ENCODE measurements at places on chromosomes 7 and 10. TPM values are rescaled to one million over a fixed set of nuclear protein-coding genes. Genes with fewer than 3 reads are reported as not detected.

- peak; percentile 80 for DNase-seq
Observed at GRCh38 chr7:158396301-158396905, 191.2 kb downstream of the PTPRN2 start.

DNA sequence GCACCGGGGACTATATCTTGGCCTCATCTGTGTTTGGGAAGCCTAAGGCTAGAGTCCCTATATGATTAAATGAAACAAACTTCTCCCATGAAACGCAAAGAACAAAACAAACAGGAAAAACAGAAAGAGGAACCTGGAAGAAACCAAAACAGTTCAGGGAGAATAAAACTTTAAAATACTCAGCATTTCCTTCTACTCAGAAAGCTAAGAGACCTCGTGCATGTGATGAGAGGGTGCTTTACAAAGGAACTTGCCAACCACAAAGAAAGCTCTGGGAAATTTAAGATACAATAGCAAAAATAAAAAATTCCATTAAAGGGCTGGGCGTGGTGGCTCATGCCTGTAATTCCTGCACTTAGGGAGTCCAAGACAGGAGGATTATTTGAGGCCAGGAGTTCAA lies 6.9 kb downstream of the PILRA start:
- DNase-seq, result no peak

DNA sequence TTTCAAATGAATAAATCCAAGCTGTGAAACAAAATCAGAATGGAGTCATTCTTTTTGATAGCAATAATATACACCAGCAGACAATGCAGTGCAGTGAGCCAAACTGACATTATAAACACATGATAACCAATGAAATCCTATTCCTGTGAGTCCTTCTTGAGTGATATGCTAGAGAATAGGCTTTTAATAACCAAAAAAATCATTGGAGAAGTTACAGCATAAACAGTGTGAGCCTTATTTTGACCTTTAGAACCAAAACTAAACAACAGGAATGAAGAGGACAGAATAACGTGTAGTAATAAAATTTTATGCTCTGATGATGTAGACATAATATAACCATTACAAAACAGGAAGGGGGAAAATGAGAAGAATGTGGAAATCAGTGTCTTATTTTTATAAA lies 8.7 kb downstream of the HUS1 start:
- DNase-seq, result no peak

- peak; percentile 65 for DNase-seq
Observed at GRCh38 chr10:122049076-122049475, 60.1 kb downstream of the TACC2 start.

DNA sequence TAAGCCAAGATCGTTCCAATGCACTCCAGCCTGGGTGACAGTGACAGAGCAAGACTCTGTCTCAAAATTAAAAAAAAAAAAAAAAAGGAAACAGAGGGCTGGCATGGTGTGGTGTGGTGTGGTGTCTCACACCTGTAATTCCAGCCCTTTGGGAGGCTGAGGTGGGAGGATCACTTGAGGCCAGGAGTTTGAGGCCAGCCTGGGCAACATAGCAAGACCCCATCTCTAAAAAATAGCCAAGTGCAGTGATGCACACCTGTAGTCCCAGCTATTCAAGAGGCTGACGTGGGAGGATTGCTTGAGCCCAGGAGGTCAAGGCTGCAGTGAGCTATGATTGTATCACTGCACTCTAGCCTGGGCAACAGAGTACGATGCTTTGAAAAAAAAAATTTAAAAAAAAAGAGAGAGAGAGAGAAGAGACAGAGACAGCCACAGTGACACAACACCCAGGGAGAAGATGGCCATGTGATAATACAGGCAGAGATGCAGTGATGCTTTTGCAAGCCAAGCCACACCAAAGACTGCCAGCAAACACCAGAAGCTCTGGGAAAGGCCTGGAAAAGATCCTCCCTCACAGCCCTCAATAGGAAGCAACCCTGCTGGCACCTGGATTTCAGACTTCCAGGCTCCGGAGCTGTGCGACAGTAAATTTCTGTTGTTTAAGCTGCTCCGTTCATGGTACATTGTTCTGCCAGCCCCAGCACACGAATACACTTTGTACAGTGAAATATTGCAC lies 19.3 kb upstream of the SRRM3 start:
- no peak for DNase-seq

DNA sequence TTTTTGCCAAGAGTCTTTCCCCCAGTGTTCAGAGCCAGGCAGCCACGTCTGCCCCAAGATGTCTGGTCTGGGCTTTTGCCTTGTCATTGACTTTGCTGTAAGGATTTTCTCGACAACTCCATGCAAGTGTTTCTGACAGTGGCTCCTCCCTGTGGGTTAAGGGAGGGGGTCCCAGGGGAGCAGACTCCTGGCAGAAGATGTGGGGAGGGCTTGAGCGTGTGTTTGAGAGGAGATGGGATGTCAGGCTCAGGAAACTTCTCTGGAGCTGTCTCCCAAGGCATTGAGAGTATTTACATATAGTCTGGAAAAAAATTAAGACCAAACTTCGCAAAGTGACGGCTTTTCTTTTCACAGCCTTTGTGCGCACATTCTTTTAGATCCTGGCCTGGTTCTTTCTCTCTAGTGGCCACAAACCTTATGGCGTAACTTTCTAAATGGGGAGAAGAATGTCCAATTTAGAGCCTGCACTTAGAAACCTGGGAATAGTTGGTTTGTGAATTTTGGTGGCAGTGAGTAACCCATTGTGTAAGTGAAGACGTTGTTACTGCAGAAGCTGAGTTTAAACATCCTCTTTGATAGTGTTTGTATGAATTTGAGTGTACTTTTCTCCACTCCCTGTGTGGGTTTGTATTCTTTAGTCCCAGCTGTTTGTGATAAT lies 201.5 kb downstream of the LRMDA start:
- no peak for DNase-seq

GRCh38 chr7:122764020-122764419 lies 61.3 kb upstream of the RNF148 start:
- DNase-seq, result no peak

DNA sequence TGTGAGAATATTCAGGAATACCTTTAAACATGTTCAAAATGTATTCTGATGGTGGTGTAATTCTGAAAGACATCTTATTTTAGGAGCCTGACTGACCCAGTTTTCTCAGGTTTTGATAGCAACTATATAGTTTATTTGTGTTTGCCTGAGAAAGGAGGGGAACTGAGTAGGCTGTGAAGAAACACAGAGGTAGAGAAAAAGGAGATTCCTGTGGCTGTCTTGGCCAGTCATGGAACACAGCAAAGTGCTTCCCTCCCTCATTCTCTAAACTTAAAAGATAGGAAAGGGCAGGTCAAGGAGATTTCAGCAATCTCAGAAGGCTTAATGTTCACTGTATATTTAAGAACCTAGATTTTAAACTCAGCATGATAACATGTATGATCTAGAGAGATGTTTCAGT lies 43.5 kb downstream of the ZMYND11 start:
- DNase-seq, result no peak

DNA sequence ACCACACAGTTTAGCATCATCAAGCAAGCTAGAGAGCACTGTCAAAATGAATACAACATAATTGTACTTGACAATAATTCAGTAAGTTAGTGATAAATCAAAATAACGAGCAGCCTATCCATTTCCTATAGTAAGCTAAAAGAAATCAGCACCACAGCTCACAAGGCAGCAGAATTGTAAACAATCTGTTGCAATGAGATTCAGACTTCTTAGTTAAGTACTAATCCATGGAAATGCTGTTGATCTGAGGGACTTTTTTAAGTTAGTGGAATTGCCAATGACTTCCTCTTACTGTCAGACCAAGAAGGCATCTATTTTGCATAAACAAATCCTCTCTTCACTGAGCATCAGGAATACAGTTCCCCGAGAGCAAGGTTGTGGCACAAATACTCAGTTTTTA lies 136.6 kb upstream of the CCDC6 start:
- DNase-seq, result no peak

DNA sequence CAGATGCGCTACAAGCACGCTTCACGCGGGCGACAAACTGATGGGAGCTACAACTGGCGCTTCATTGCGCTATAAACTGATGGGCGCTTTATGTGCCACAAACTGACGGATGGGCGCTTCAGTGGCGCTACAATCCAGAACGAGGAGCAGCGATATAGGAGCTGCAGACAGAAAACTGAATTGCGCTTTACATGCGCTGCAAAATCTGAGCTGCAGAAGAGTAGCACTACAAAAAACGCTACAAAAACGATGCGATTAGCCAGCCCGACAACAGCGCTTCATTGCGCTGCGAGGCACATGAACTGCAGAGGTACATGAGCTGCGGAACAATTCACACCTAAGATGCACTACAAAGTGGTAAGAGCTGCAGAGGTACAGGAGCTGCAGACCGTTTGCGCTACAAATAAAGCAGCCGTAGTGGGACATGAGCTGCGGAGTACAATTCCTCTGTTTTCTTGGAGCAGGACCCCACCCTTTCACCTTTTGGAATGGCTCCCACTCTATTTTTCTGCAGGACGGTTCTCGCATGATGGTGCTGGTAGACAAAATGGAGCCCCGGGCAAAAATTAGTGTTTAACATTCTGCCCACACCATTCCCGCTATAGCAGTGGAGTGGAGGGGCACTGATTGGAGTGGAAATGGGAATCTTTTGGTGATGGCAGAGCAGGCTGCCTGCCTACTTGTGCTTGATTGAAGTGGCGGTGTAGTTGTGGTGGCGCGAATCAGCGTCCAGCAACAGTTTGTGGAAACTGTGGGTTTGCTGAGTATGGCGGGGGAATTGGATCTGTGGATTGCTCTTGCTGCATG lies 1.2 kb upstream of the SGCE start:
- no peak for DNase-seq

DNA sequence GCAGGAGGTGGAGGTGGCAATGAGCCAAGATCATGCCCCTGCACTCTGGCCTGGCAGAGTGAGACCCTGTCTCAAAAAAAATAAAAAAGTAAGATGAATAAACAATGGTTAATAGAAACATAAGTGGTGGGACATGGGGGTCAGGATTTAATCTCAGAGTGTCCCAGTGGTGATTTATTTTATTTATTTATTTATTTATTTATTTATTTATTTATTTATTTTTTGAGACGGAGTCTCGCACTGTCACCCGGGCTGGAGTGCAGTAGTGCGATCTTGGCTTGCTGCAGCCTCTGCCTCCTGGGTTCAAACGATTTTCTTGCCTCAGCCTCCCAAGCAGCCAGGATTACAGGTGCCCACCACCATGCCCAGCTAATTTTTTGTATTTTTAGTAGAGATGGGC lies 482.6 kb upstream of the GALNT17 start:
- no peak for DNase-seq

GRCh38 chr10:44332465-44332864 lies 52.4 kb downstream of the CXCL12 start:
- no peak for DNase-seq

GRCh38 chr10:99673492-99673891 lies 14.2 kb downstream of the ENTPD7 start:
- DNase-seq, result no peak

- no peak for DNase-seq
Observed at GRCh38 chr10:2716596-2716995, 350.8 kb upstream of the PFKP start.

- DNase-seq, result no peak
Observed at GRCh38 chr7:77409739-77410547, 6.2 kb downstream of the GSAP start.

GRCh38 chr7:91248996-91249395 lies 15.2 kb upstream of the FZD1 start:
- DNase-seq, result no peak

DNA sequence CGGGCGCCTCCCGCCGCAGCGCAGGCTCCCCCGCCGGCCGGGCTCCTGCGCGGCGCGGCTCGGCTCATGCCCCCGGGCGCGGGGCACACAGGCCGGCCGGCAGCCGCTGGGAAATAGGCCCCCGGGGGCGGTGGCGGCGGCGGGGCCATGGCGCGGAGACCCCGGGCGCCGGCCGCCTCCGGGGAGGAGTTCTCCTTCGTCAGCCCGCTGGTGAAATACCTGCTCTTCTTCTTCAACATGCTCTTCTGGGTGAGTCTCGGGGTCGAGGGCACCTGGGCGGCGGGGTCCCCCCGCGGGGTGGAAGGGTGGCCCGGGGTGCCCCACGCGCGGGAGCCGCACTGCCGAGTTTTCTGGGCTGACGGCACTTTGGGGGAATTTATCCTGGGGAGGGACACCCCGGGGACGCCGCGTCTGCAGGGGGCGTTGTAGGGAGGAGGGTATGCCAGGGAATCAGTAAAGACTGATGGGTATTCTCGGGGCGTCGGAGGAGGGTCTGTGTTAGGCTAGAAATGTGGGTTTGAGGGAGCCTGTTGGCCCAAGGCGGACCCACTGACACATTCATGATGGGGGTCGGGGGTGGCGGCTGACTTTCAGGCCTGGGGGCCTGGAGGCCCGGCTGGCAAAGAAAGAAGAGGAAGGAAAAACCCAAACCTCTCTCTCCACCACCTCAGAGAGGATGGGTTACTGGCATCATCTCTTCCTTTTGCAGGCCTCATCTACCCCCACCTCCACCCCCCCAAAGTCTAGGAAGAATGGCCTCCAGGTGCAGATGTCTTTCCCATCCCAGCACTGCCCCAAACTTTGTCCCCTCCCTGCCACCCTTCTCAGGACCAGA lies 544 bp downstream of the TSPAN33 start:
- no peak for DNase-seq

The PILRA gene
- total RNA-seq, result 5.9 TPM

The HDAC9 gene
- 145 TPM for total RNA-seq

The ZNF503 gene
- 36.0 TPM for total RNA-seq

The SYT15B gene
- total RNA-seq, result 2.6 TPM

Data from posterior vena cava (tissue), 2 donors.